Fibroblast of mammary gland (primary cell): ENCODE measurements at places on chromosomes 2 and 18.
A peak's percentile ranks its signal among the peaks of the same experiment; 100 is the strongest.

DNA sequence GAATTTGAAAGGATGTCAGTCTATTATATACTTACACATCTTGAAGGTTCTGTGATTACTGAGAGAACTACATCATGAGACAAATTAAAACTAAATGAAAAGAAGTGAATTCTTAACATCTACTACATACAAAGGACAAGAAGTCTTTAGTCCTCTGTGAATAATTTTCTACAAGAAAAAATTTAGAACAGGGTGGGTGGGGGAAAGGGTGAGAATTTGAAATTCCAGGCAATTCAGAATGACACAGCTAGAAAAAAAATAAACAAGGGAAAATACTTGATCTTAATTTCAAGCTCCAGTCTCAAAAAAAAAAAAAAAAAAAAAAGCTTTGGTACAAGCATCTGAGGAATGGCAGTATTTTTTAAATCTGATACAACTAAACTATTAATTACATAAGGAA, 15.5 kb downstream of the CUL3 start:
- DNase-seq: no peak

- peak; percentile 98 for DNase-seq
Observed at GRCh38 chr2:209495855-209496585, 72.2 kb downstream of the MAP2 start.

GRCh38 chr2:200484934-200485333, 24.9 kb downstream of the KCTD18 start:
- peak; percentile 42 for DNase-seq

DNA sequence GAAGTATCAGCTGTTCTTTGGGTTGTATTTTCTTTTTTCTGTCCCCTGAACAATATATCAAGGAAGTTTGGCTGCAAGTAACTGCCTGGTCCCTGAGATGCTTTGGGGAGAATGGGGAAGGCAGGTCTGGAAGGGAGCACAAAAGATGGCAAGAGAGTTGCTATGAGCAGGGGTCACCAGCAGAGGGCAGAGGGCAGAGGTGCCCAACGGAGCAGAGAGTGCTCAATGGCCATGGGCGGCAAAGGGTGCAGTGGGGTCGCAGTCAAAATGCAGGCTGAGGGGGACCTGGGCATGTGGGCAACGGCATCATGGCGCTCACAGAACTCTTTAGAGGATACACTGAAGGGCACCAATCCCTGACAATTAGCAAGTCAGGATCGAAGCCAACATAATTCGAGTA, 107.7 kb upstream of the ATP8B1 start:
- no peak for DNase-seq

DNA sequence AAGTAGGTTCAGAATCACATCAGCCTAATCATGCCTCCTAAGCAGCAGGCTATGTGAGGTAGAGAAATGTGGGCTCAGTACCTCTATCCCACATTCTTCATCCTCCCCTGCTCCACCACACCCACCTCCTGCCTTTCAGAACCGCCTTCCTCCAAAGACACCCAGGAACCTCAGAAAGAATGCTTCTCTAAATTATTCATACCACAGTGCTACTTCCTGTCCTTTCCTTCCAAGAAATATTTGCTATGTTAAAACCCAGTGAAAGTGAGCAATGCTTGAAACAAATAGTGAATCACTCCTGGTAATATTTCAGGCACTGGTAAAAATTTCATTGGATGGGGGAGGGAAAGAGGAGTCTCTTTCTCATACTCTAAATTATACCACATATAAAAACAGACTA, 24.0 kb upstream of the CREB1 start:
- peak; percentile 89 for DNase-seq

GRCh38 chr18:54043484-54044251, 180.8 kb downstream of the MBD2 start:
- DNase-seq: peak; percentile 7

GRCh38 chr18:11981192-11981542, at the start of gene IMPA2:
IMPA2 (plus strand) TSS chr18:11981507; CDS start chr18:11981670, 163 bp downstream.
- DNase-seq: no peak

- DNase-seq: no peak
Observed at GRCh38 chr2:24791452-24791851, 1.7 kb downstream of the PTRHD1 start.

- peak; percentile 29 for DNase-seq
Observed at GRCh38 chr2:173568054-173568453, 213.4 kb downstream of the CDCA7 start.

- no peak for DNase-seq
Observed at GRCh38 chr2:5539282-5540165, 152.7 kb upstream of the SOX11 start.

GRCh38 chr2:39118786-39119499, 1.9 kb downstream of the SOS1 start:
- peak; percentile 46 for DNase-seq

GRCh38 chr18:32326450-32327308, 136.8 kb downstream of the MEP1B start:
- DNase-seq: peak; percentile 40

GRCh38 chr2:40244251-40244650, 207.6 kb downstream of the SLC8A1 start:
- DNase-seq: peak; percentile 62

- no peak for DNase-seq
Observed at GRCh38 chr2:156077041-156077742, 255.3 kb downstream of the NR4A2 start.

GRCh38 chr2:9220201-9220600, 13.6 kb downstream of the ASAP2 start:
- no peak for DNase-seq

GRCh38 chr2:207787017-207787416, 17.3 kb upstream of the FZD5 start:
- DNase-seq: no peak

GRCh38 chr2:34306745-34307144, 707.6 kb upstream of the FAM98A start:
- DNase-seq: no peak

GRCh38 chr2:64336171-64336570, 117.8 kb upstream of the LGALSL start:
- peak; percentile 43 for DNase-seq

DNA sequence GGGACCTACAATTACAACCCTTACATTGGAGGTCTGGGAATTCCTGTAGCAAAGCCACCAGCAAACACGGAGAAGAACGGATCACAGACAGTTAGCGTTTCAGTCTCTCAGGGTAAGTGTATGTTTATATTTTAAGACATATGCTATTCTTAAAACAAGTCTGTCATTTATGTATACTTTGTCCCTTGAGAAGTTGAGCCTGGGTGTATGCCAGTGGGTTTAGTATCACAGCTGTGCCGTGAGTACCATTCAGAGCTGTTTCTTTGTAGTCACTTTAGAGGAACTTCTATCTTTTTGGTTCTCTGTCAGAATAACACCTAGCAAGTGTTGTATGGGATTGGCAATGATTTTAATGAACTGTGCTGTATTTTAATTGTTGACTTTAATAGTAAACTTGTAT, 125.6 kb downstream of the BIRC6 start:
- no peak for DNase-seq

- no peak for DNase-seq
Observed at GRCh38 chr2:104371087-104371781, 482.7 kb upstream of the POU3F3 start.

GRCh38 chr2:96108541-96109360, 7.6 kb downstream of the ADRA2B start:
- DNase-seq: peak; percentile 6

DNA sequence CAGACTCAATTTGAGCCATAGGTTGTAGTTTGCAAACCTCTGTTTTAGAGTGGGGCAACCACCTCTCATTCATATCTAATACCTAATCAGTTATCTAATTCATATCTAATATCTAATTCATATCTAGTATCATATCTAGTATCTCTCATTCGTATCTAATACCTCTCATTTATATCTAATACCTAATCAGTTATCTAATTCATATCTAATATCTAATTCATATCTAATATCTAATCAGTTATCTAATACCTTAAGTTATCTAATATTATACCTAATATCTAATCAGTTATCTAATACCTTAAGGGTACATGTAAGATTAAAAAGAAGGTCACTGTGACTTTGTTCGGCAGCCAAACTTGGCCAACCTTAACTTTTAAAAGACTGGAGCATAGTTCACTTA, 403.4 kb upstream of the MMADHC start:
- DNase-seq: no peak
